ENCODE measurements at places on chromosomes 12 and 14. TPM values are rescaled to one million over a fixed set of nuclear protein-coding genes. Genes with fewer than 3 reads are reported as not detected.

DNA sequence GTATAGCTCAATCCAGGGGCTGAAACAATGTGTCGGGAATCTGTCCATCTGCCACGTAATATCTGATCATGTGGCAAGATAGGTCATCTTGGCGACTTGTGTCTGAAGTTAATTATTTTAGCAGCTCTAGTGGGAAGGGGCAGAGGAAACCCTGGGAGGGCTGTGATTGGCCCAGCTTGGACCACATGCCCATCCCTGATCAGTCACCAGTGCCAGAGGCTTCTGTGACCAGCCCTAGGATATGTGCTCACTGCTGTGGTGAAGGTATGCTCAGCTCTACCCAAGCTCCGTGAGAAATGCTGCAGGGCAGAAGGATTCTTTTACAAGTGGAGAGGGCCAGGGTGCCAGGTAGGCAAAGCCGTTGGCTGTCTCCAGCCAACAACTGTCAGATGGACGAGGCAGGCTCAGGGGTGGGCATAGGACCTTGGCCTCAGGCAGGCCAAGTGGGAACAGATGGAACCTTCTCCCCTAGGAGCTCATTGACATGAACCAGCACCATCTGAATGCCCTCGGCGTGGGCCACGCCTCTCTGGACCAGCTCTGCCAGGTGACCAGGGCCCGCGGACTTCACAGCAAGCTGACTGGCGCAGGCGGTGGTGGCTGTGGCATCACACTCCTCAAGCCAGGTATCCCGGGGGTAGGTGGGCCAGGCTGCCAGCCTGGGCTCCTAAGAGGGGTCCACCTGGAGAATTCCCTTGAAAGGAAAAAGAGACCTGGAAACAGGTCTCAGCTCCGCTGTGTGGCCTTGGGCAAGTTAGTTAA lies 21.1 kb downstream of the MVK start:
- no peaks in the 10 kb centered on the region for H3K27me3 ChIP-seq
- no peak overlapping the region for H3K4me3 ChIP-seq
- no peaks in the 10 kb centered on the region for H3K36me3 ChIP-seq
- no peak overlapping the region for H3K27ac ChIP-seq
- peaks cover 4% of the 10 kb centered on the region for H3K4me1 ChIP-seq
- no peak for DNase-seq

DNA sequence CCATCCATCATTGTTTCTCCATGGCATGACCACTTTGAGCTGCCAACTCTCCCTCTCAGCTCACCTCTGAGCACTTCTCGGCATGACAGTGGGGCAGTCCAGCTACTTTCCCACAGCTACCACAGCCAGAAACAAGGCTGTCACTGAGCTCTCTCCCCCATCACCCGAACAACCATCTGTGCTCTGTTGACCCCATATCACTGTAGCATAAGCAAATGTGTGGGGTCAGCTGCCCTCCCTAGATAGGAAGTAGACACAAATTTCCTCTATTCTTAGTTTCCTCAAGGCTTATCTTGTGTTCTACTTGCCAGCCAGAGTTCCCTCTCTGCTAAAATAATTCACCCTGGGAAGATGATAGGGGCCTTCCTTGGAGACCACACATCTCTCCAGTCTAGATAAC lies 82.6 kb upstream of the FUT8 start:
- H3K4me3 ChIP-seq: no peak overlapping the region
- H3K36me3 ChIP-seq: no peaks in the 10 kb centered on the region
- H3K4me1 ChIP-seq: peaks cover 12% of the 10 kb centered on the region
- no peak for DNase-seq

- H3K27ac ChIP-seq: no peak overlapping the region
- H3K4me1 ChIP-seq: no peaks in the 10 kb centered on the region
- no peaks in the 10 kb centered on the region for H3K27me3 ChIP-seq
- H3K4me3 ChIP-seq: no peak overlapping the region
- H3K36me3 ChIP-seq: no peaks in the 10 kb centered on the region
- no peak for DNase-seq
Observed at GRCh38 chr12:72792889-72793288, 520.7 kb downstream of the TRHDE start.

KRT79 gene
- total RNA-seq: not detected

GLI1 gene
- total RNA-seq: 16.2 TPM

KLHL33 gene
- total RNA-seq: 1.5 TPM

FOXG1 gene
- total RNA-seq: not detected

CGRRF1 gene
- 28.8 TPM for total RNA-seq

Measured in tibial nerve (tissue), 4 donors.